Stimulated activated naive B cell treated with anti-CD40 and anti-IgM and Interleukin-4, amounts not matched to agents 10 μg/mL and 1 μg/mL and 100 μg/mL, for 72 hours (primary cell): ENCODE measurements at places on chromosomes 12 and 14.

DNA sequence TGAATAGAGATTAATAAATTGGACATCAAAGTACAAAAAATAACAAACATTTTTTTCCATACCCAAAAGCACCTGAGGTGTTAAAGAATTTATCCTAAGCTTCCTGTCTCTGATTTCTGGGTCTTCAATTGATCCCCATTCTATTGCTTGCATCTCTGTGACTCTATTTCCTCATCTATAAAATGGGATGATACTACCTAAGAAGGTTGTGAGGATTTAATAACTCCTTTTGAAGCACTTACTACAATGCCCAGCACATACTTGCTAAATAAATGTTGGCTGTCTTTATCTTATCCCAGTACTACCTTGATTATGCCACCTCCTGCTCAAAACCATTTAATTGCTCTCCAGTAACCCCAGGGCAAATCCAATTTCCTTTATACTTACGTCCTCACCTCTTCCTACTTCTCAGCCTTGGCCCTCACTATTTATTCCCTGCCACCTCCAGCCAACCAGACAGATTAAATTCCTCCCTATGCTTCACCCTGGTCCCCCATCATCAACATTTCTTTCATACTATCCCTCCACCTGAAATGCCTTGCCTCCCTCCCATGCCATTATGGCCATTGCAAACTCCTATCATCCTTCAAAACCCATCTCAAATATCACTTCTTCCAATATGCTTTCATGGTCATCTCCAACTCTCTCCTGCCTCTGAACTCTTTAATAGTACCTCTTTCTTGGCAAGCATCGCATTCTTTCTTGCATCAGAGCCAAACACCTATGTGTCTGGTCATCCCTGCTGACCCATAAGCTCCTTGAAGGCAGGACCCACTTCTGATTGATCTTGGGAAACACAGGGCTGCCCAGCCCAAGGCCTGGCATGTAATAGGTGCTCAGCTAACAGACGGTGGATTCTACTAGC is 7.9 kb upstream of the ASIC1 start:
- DNase-seq, result no peak

DNA sequence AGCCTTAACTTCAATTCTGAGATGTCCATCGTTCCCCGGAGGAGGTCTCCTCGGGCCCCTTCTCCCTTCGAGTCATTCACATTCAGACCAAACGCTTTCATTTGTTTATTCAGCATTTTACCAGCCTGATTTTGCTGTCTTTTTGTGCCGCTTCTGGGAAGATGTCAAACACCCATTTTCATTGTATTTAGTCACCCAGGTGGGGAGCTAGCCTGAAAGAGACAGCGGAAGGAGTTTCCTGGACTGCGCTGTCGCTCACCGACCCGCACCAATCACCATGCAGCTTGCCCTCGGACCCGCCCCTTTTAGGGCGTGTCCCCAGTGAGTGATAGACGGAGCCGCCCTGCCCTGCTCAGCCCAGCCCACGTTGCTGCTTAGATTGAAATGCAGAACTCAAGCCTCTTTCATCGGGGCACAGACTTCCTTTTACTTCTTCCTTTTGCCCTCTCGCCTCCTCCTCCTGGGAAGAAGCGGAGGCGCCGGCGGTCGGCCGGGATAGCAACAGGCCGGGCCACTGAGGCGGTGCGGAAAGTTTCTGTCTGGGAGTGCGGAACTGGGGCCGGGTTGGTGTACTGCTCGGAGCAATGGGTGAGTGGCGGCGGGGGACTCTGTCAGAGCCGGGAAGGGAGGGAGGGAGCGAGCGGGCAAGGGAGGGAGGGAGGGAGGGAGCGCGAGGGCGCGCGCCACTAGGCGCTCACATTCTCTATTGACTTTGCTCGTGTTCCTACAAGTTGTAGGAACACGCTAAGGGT is at the start of gene PAX9:
TSS of gene PAX9 (plus strand) at position 355 of the 752 bp plus-strand sequence. CDS start at position 585, 230 bp downstream.
- DNase-seq, result no peak

- DNase-seq, result no peak
Observed at GRCh38 chr12:103053089-103053488, 95.6 kb downstream of the ASCL1 start.

GRCh38 chr12:96242597-96242996 is 48.4 kb downstream of the ELK3 start:
- DNase-seq, result no peak

DNA sequence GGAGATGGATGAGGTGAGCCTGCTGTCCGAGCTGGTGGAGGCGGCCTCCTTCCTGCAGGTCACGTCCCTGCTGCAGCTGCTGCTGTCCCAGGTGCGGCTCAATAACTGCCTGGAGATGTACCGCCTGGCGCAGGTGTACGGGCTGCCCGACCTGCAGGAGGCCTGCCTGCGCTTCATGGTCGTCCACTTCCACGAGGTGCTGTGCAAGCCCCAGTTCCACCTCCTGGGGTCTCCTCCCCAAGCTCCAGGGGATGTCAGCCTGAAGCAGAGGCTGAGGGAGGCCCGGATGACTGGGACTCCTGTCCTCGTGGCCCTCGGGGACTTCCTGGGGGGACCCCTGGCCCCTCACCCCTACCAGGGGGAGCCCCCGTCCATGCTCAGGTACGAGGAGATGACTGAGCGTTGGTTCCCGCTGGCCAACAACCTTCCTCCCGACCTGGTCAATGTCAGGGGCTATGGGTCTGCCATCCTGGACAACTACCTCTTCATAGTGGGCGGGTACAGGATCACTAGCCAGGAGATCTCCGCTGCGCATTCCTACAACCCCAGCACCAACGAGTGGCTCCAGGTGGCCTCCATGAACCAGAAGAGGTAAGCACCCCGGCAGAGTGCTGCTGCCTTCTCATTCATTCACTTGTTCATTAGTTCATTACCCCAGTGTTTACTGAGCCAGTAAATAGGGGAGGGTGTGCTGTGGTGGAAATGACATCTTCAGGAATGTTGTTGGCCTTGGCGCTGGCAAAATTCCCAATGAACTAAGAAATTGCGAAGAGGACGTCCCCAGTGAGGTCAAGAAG is 774 bp upstream of the MANSC4 start:
- DNase-seq, result peak; percentile 8

DNA sequence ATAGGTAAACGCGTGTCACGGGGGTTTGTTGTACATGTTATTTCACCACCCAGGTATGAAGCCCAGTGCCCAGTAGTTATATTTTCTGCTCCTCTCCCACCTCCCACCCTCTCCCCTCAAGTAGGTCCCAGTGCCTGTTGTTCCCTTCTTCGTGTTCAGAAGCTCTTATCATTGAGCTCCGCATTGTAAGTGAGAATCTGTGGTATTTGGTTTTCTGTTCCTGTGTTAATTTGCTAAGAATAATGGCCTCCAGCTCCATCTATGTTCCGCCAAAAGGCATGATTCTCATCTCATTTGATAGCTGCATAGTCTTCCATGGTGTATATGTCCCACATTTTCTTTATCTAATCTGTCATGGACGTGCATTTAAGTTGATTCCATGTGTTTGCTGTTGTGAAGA is 6.9 kb upstream of the GPRC5D start:
- DNase-seq, result no peak

DNA sequence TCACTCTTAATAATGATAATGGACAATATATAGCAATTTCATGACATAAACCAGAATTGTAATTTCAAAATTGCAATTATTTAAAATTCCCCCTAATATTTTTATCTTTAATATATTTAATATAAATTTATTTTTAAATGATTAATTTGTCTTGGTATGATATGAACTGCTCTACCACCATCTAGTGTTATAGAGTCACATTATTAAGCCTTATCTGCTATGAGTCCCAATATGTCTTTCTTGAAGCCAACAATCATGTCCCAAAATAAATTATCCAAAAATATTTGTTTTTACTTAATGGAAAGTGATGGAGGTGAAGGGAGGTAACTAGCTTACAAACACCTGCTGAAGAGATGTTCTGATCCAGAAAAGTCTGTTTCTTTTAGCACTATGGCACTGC is 151.4 kb downstream of the KCNC2 start:
- no peak for DNase-seq

DNA sequence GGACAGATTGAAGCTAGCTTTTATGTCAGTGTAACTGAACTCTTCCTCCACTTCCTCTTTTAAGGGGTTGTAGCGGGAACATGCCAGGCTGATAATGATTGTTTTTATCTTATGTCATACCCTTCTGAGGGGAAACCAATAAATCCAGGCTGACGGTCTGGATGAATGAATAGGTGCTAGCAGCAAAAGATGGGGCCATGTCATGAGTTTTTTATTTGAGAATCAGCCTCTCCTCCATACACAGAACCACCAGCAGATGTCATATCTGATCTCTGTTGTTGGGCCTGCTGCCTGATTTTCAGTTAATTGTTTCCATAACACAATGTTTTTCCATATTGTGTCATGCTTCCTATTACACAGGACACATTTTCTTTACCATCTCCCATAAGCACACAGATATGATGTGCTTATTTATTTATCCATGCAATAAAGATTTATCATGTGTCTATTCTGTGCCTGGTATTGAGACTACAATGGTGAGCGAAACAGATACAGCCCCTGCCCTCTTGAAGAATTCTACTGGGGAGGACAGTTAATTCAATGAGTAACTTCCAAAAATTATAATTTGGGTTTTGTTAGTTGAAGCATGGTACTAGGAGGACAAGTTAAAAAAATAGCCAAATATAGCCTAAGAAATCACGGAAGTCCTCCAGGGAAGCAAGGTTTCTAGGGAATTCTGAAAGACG is 33.6 kb upstream of the CRY1 start:
- no peak for DNase-seq
